ENCODE measurements at places on chromosomes 5 and 9.

GRCh38 chr5:37876943-37877342 lies 37.1 kb upstream of the GDNF start:
- no peak overlapping the region for H3K4me3 ChIP-seq
- no peaks in the 10 kb centered on the region for H3K4me1 ChIP-seq
- no peaks in the 10 kb centered on the region for H3K27me3 ChIP-seq

GRCh38 chr9:9645006-9645405 lies 967.8 kb downstream of the PTPRD start:
- H3K27ac ChIP-seq = no peak overlapping the region
- no peaks in the 10 kb centered on the region for H3K4me1 ChIP-seq
- H3K36me3 ChIP-seq = no peaks in the 10 kb centered on the region
- no peaks in the 10 kb centered on the region for H3K27me3 ChIP-seq
- no peak for DNase-seq
- H3K4me3 ChIP-seq = no peak overlapping the region

GRCh38 chr9:2231829-2232228 lies 216.7 kb downstream of the SMARCA2 start:
- H3K4me3 ChIP-seq = no peak overlapping the region
- H3K36me3 ChIP-seq = no peaks in the 10 kb centered on the region
- no peaks in the 10 kb centered on the region for H3K27me3 ChIP-seq
- H3K4me1 ChIP-seq = no peaks in the 10 kb centered on the region

GRCh38 chr5:158154226-158155005 lies 295.5 kb upstream of the CLINT1 start:
- peaks cover 12% of the 10 kb centered on the region for H3K4me1 ChIP-seq
- H3K36me3 ChIP-seq = no peaks in the 10 kb centered on the region
- H3K4me3 ChIP-seq = no peak overlapping the region
- DNase-seq = no peak

GRCh38 chr5:73748510-73749400 lies 122.8 kb downstream of the ARHGEF28 start:
- H3K4me1 ChIP-seq = peaks cover 11% of the 10 kb centered on the region
- no peak overlapping the region for H3K27ac ChIP-seq
- H3K4me3 ChIP-seq = no peak overlapping the region
- peaks cover 43% of the 10 kb centered on the region for H3K36me3 ChIP-seq
- no peak for DNase-seq

GRCh38 chr9:26685818-26686217 lies 206.8 kb downstream of the CAAP1 start:
- no peak overlapping the region for H3K4me3 ChIP-seq
- no peaks in the 10 kb centered on the region for H3K4me1 ChIP-seq
- no peaks in the 10 kb centered on the region for H3K36me3 ChIP-seq
- H3K27ac ChIP-seq = no peak overlapping the region
- peaks cover 4% of the 10 kb centered on the region for H3K27me3 ChIP-seq

DNA sequence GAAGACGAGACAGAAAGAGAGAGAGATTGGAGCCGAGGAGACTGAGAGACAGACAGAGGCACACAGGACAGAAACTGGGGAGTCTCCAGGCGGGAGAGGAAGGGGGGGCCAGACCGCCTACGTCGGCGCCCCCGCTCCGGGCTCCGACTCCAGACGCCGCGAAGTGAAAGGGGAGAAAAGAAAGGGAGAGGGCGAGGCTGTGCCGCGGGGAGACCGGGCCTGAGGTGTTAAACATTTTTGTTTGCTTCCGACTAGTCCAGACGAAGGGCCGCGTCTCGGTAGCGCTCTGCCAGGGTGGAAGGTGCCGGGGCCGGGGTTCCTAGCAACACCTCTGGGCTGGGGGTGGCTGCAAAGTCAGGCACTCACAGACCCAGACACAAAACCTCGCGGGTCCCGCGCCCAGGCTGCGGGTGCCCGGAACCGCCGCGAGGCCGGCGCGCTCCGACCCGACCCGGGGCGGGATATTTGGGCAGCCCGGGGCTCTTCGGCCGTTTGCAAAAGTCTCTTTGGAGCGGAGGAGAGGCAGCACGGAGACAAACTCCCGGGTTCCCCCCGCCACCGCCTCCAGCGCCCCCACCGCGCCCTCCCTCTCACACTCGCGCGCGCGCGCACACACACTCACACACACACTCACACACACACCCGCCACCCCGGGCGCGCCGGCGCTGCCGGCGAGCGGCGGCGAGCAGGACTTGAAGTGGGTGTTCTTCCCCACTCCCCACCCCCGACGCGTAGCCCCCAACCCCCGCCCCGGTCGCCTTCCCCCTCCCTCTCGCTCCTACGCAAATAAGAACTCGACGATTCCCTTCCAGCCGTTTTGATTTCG lies 626 bp upstream of the FST start:
- peak overlapping the region; percentile 79 for H3K27ac ChIP-seq
- no peaks in the 10 kb centered on the region for H3K4me1 ChIP-seq
- no peaks in the 10 kb centered on the region for H3K27me3 ChIP-seq
- peak overlapping the region; percentile 93 for H3K4me3 ChIP-seq
- peak; percentile 79 for DNase-seq

GRCh38 chr5:43401827-43402226 lies 10.4 kb downstream of the CCL28 start:
- no peak overlapping the region for H3K27ac ChIP-seq
- H3K27me3 ChIP-seq = no peaks in the 10 kb centered on the region
- H3K4me1 ChIP-seq = peaks cover 7% of the 10 kb centered on the region
- H3K4me3 ChIP-seq = no peak overlapping the region
- no peaks in the 10 kb centered on the region for H3K36me3 ChIP-seq

DNA sequence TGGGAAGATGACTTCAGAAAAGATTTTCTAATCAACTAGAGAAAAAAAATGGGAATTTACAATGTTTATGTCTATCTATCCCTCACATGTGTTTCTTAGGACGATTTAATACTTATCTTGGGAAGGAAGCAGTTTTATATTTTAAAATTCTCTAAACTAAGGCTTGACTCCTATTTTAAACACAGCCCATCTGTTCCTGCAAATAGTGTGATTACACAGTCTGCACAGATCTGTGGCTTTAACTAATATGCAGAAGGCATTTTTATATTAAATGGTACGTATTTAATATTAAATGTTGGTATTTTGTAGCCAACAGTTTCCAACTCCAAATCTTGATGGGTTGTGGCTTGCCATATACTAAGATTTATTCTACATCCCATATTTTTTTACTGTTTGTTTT lies 53.2 kb upstream of the EBF1 start:
- H3K27me3 ChIP-seq = no peaks in the 10 kb centered on the region
- no peak overlapping the region for H3K27ac ChIP-seq
- H3K4me3 ChIP-seq = no peak overlapping the region
- peaks cover 30% of the 10 kb centered on the region for H3K36me3 ChIP-seq
- no peak for DNase-seq

DNA sequence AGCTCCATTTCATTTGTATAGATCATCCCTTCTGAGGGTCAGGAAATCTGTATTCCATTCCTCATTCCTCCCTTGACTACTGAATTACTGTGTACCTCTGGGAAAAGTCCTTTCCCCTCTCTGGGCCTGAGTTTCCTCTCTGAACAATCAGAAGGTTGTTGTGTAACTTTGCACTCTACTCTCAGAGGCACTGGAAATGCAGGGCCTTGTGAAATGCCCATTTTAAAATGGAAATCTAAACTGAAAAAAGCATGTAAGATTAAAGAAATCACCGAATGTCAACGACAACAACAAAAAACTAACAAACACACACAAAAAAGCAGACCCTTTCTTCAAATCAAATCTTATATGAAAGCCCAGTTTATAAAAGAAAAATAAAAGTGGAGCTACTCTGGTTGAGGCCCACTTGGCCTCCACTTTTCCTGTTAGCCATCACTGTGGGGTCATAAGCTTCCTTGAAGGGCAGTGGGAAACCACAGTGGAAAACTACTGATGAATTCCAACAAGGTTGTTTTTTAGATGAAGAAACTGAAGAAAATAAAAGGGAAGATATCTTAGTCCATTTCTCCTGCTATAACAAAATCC lies 21.6 kb upstream of the GRPEL2 start:
- H3K27me3 ChIP-seq = no peaks in the 10 kb centered on the region
- DNase-seq = no peak
- H3K4me1 ChIP-seq = peaks cover 23% of the 10 kb centered on the region
- H3K4me3 ChIP-seq = no peak overlapping the region

- no peaks in the 10 kb centered on the region for H3K27me3 ChIP-seq
- H3K27ac ChIP-seq = no peak overlapping the region
- no peak overlapping the region for H3K4me3 ChIP-seq
- DNase-seq = no peak
- H3K36me3 ChIP-seq = no peaks in the 10 kb centered on the region
Observed at GRCh38 chr5:123710031-123710430, 198.1 kb downstream of the CSNK1G3 start.

GRCh38 chr5:115544043-115544435 lies 536 bp downstream of the FEM1C start:
- H3K27ac ChIP-seq = peak overlapping the region; percentile 73
- peaks cover 21% of the 10 kb centered on the region for H3K4me1 ChIP-seq
- H3K4me3 ChIP-seq = peak overlapping the region; percentile 84
- peaks cover 43% of the 10 kb centered on the region for H3K36me3 ChIP-seq
- DNase-seq = no peak
- H3K27me3 ChIP-seq = no peaks in the 10 kb centered on the region

GRCh38 chr5:89932771-89933181 lies 476.8 kb downstream of the CETN3 start:
- H3K27ac ChIP-seq = no peak overlapping the region
- H3K4me1 ChIP-seq = peaks cover 12% of the 10 kb centered on the region
- DNase-seq = no peak
- no peaks in the 10 kb centered on the region for H3K36me3 ChIP-seq
- H3K4me3 ChIP-seq = no peak overlapping the region

DNA sequence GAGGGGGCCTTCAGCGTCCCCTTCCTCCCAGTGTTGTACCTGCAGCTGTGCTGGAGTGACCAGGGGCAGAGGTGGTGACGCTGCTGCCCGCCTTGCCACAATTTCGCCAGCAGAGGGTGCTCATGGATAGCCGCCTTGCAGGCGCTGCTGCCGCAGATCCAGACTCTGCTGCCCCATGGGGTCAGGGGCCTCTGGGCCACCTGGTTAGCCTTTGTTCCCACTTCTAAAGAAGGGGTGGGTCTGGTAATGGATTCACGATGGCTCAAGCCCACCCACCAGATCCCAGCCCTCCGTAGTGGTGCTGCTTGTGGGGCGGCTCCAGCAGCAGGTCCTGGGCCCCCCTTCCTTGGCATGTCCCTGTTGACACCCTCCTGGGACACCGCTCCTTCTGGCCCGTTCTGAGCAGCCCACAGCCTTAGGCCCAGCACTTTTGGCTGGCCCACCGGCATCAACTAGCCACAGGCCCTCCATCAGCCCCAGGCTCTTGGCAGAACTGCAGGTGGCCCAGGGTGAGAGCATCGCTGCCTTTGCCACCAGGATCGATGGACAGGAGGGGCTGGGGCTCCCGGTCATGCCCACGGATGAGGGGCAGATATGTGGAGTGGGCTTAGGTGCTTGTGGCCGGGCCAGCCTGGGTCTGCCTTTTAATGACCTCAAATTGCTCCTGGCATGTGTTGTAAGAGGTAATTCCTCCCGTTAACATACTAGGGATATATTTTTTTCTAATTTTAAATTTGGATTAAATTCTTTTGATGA lies 57.2 kb downstream of the COL5A1 start:
- no peak overlapping the region for H3K27ac ChIP-seq
- DNase-seq = no peak
- H3K27me3 ChIP-seq = no peaks in the 10 kb centered on the region
- H3K36me3 ChIP-seq = peaks cover 28% of the 10 kb centered on the region

DNA sequence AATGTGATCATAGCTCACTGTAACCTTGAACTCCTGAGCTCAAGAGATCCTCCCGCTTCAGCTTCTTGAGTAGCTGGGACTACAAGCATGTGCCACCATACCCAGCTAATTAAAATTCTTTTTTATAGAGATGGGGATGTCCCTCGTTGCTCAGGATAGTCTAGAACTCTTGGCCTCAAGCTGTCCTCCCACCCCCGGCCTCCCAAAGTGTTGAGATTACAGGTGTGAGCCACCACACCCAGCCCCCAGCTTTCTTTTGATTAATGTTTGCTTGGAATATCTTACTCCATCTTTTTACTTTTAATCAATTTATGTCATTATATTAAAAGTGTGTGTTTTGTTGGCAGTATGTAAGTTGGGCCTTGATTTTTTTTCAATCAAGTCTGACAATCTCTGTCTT lies 59.4 kb upstream of the EXOC3 start:
- no peak overlapping the region for H3K27ac ChIP-seq
- DNase-seq = peak; percentile 15
- H3K4me3 ChIP-seq = no peak overlapping the region
- H3K36me3 ChIP-seq = no peaks in the 10 kb centered on the region

GRCh38 chr9:72312386-72312987 lies 52.5 kb downstream of the ZFAND5 start:
- no peak overlapping the region for H3K27ac ChIP-seq
- no peaks in the 10 kb centered on the region for H3K27me3 ChIP-seq
- H3K4me3 ChIP-seq = no peak overlapping the region
- H3K36me3 ChIP-seq = no peaks in the 10 kb centered on the region
- no peak for DNase-seq
- peaks cover 11% of the 10 kb centered on the region for H3K4me1 ChIP-seq

DNA sequence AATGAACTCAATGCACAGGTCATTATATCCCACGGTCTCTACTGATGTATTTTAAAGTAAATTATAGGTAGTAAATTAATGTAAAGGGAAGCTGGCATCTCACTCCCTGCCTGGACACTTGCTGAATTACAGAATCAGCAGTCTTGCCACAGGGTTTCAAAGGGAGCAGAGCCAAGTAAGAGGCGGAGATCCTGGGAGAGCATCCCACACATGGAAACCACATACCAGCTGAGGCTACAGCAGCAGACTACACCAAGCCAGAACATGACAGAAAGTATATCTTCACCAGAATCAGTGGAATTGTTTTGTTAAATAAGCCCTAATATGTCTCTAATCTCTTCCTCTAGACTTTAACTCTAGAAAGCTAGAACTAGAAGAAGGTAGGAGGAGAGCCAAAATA lies 1689.2 kb upstream of the WWC1 start:
- no peaks in the 10 kb centered on the region for H3K36me3 ChIP-seq
- H3K27ac ChIP-seq = no peak overlapping the region
- DNase-seq = no peak
- no peaks in the 10 kb centered on the region for H3K4me1 ChIP-seq
- peaks cover 10% of the 10 kb centered on the region for H3K27me3 ChIP-seq

- H3K27me3 ChIP-seq = peaks cover 5% of the 10 kb centered on the region
- no peaks in the 10 kb centered on the region for H3K36me3 ChIP-seq
- no peak overlapping the region for H3K27ac ChIP-seq
Observed at GRCh38 chr5:117682416-117682815, 1107.8 kb upstream of the SEMA6A start.

Measured in RWPE2 (cell line).